ENCODE measurements at places on chromosomes 16 and 17.

DNA sequence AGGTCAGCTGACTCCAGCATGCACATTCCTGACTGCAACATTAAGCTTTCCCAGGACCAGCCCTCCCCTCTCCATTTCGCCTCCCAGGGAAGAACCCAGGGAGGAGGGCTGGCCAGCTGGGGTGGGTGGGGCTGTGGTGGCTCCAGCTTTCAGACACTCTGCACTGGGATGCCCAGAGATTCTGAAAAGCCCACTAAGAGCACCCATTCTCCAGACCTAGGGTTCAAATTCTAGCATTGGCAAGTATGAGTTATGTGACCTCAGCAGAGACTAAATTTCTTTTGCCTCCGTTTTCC is 7.8 kb downstream of the DLX3 start:
- no peak for DNase-seq

DNA sequence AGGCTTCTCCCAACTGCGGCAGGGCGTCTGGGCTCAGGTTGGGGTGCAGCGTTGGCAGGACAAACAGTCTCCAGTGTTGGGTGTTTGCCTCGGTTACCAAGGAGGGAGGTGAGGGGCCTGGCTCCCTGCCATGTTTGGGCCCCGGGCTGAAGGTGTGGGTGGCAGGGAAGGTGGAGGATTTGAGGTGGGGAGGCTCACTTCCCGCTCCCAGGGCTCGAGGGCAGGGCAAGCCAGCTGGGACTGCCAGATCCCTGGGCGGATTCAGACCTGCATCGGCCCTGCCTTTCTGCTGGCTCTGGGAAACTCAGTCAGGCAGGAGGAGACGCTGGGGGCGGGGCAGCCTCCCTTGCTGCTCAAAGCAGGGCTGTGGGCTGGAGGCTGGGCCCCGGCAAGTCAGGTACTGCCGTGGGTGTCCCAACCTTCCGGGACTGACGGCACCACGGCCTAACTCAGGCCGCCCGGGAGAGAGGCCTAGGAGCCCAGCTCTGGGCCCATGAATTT is 31.3 kb upstream of the KRT17 start:
- DNase-seq = peak; percentile 75

GRCh38 chr17:27224526-27225315 is 69.2 kb upstream of the WSB1 start:
- no peak for DNase-seq

DNA sequence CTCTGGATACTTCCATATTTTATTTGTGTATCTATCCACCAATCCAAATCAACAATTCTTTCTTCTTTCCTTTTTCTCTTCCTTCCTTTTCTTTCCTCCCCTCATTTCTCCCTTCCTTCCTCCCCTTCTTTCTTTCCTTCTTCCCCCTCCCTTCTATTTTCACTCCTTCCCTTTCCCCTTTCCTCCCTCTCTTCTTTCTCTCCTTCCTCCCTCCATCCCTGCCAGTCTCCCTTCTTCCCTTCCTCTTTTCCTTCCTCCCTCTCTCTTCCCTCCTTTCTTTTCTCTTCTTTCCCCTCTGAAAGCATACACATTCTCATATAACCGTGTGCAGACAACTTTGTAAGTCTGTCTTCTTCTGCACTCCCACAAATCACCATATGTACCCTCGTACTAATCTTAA is 382.3 kb upstream of the MAF start:
- no peak for DNase-seq

DNA sequence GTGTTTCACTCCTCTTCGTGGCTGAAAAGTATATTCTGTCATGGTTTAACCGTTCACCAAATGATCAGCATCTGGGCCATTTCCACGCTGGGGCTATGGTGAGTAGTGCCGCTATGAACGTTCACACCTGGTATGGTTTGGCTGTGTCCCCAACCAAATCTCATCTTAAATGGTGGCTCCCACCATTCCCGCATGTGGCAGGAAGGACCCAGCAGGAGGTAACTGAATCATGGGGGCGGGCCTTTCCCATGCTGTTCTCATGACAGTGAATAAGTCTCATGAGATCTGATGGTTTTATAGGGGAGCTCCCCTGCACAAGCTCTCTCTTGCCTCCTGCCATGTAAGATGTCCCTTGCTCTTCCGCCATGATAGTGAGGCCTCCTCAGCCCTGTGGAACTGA is 45.7 kb upstream of the ZNF469 start:
- no peak for DNase-seq

DNA sequence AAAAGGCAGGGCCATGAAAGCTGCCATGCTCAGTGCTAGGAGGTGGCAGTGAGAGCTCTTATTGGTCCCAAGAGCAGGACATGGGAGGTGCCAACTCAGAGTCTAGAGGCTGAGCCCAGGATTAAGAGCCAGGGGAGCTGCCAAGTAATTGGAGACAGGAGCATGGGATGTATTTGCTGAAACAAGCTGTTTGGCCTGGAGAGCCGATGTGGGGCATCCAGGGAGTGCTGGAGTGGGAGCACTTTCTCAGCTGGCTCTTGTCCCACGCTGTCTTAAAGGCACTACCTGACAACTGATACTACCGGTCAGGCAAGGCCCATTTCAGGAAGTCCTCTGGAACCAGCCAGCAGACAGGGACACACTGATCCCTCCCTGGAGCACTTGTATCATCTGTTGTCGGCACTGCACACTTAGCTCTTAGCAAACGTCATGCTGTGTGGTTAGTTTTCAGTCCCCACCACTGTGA is 19.3 kb downstream of the ANKFN1 start:
- no peak for DNase-seq

GRCh38 chr16:23082161-23082788 is 67.0 kb downstream of the USP31 start:
- no peak for DNase-seq

- no peak for DNase-seq
These were observed 10.5 kb downstream of the HAP1 start for GRCh38 chr17:41723801-41724475.

GRCh38 chr16:79286646-79287423 is 313.7 kb downstream of the MAF start:
- DNase-seq = peak; percentile 32

DNA sequence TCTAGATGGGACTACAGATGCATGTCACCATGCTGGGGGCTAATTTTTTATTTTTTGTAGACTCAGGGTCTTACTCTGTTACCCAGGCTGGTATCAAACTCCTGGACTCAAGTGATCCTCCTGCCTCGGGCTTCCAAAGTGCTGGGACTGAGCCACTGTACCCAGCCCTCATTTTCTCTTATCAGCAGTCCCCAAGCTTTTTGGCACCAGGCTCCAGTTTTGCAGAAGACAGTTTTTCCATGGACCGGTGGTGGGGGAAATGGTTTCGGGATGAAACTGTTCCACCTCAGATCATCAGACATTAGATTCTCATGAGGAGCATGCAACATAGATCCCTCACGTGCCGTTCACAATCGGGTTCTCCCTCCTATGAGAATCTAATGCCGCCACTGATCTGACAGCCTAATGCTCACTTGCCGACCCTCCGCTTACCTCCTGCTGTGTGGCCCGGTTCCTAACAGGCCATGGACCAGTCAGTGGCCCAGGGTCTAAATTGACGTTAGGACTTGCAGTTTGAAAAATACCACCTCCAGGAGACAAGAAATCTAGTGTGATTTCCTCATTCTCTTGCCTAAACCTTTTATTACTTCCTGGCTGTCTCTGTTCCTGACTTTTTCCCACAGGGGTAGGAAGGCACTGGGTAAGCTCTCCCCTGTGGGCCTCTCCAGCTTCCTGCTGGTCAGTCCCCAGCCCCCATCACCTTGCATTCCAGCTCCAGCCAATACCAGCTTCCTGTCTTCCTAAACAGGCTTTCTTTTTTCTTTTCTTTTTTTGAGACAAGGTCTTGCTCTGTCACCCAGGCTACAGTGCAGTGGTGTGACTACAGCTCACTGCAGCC is 9.3 kb upstream of the CNP start:
- no peak for DNase-seq

GRCh38 chr16:88903267-88903666 is 36.8 kb upstream of the PABPN1L start:
- DNase-seq = no peak

DNA sequence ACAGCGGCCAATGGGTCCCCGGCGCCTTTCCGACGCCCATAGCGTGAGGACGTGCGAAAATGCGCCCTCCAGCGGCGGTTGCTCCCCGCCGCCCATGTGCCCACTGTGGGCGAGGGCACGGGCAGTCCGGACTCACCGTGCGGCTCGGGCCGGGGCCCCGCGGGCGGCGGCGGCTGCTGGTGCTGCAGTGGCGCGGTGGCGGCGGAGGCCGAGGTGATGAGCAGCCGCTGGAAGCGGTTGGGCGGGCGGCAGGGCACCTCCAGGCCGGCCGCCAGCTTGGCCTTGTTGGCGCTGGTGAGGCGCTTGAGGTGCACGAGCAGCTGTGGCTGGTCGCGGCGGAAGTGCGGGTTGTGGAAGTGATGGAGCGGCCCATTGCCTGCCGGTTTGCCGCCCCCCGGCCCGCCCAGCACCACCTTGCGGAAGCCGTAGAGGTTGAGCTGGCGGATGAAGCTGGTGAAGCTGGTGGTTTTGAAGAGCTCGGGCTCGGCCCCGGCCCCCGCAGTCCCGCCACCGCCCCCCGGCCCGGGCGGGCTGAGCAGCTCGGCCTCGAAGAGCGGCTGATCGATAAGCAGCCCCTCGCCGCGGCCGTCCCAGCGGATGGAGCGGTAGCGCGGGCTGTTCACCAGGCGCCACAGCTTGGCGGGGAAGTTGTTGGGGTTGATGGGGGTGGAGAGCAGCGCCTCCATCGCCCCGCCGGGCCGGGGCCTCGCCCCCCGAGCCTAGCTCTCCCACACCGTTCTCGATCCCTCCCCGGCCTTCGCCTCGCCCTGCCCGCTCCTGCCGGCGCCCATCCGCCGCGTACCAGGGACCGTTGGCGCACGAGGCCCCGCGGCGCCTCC is at the start of gene HSF5:
Gene HSF5, minus strand, starts transcription at position 820 of the 839 bp plus-strand sequence. Its CDS starts 134 bp downstream, at position 686.
- no peak for DNase-seq

GRCh38 chr17:41615454-41615853 is 2.9 kb upstream of the KRT16 start:
- no peak for DNase-seq

GRCh38 chr17:48616717-48617470 is 1.8 kb upstream of the HOXB8 start:
- no peak for DNase-seq

- DNase-seq = peak; percentile 74
These were observed 780 bp upstream of the DCAKD start for GRCh38 chr17:45052052-45052772.

DNA sequence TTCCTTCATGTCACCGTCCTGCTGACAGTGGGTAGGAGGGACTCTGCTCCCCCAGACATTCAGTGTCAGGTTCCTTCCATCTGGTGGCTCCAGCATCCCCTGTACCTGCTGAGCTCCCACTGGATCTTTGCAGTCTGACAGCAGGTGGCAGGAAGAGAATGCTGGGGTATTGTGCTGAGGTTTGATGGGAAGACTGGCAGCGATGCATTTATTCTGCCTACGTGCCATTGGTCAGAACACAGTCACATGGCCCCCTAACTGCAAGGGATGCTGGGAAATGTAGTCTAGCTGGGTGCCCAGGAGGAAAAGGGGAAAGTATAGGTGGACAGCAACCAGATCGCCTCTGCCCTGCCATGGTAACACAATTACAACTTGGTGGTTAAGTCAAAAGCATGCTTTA is 44.4 kb downstream of the IRX3 start:
- no peak for DNase-seq

GRCh38 chr16:87964049-87964659 is 12.9 kb downstream of the BANP start:
- DNase-seq = no peak

DNA sequence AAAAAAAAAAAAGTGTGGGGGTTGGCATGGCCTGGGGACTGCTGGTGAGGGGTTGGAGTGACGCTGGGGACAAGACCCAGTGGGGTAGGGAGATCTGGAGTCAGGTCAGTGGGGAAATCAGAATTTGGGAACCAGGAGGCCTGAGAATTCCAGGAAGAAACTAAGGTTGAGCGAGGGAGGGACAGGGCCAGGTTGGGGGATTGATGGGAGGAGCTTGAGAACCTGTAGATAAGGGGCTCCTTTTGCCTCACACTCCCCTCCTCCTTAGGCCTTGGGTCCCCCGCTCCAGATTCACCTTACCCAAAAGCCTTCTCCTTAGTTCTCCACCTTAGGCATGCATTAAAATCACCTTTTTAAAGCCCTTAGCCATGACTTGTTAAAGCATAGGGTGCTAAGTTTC is 8.3 kb upstream of the PYDC1 start:
- no peak for DNase-seq

- DNase-seq = no peak
These were observed 11.1 kb downstream of the FLCN start for GRCh38 chr17:17225901-17226300.

DNA sequence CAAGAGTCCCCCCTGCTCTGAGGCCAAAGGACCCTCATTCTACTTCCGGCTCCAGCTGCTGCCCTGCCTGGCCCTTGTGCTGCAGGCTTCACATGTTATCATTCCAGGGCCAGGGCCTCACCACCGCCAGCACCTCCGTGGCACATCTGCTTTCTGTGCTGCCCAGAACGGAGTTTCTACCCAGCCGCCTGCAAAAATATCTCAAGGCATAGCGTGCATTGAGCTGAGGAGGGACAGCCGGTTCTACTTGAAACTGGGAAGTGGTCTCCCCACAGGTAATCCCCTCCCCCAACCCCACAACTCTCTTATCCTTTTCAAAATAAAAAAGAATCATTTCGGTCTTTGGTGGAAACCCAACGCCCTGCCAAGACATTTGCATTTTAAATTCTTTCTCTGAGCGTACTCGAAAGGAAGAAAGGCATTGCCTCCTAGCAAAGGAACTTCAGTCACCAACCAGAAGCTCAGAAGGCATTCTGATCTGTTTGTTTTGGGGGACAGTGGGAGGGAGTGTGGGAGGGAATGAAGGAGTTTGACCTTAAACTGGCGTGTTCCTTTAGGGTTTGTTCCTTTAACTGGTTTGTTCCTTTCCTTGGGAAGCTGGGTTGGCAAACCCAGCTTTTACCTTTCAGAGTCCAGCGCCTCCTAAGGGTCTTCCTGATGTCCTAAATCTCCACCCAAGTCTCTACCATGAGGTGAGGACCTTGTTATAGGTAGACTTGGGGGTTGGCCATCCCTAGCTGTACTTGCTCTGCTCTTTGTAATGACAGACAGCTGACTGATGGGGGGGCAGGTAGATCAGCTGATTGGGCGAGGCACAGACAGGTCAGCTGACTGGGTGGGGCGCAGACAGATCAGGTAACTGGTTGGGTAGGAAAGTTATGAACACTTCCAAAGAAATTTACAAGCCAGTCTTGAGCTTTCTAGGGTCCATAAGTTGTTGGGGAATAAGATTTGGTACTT is 33.4 kb upstream of the PIK3R6 start:
- DNase-seq = no peak

DNA sequence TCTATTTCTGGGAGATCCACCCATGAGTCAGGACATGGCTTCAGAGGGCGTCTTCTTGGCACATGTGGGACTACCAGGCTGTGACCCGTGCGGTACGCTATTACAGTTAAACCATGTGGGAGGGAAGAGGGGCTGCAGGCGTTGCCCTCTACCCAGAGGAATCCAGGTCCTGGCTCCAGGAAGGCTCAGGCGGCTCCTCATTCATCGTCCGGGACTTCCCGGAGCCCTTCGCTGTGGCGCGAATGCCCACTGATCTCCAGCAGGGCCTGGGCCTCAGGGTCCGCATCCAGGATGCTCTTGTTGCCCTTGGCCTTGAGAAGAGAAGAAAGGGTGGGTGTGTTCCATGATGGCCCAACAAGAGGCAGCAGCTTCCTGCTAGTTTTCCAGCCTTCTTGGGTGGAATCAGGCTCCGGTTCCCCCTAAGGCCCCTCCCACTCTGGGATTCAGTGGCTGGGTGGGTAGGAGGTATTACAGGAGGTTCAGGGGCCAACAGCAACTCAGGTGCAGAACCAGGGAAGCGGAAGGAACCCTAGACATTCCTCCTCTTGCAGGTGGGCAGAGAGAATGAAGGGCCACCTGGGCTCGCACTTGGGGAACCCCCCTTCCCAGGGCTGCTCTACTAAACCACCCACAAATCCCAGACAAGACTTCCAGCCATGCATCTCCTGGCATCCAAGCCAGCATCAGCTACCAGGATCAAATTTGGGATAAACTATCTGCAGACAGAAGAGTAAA is 24.6 kb downstream of the MEAK7 start:
- no peak for DNase-seq
